ENCODE measurements at places on chromosomes 7 and 10.

DNA sequence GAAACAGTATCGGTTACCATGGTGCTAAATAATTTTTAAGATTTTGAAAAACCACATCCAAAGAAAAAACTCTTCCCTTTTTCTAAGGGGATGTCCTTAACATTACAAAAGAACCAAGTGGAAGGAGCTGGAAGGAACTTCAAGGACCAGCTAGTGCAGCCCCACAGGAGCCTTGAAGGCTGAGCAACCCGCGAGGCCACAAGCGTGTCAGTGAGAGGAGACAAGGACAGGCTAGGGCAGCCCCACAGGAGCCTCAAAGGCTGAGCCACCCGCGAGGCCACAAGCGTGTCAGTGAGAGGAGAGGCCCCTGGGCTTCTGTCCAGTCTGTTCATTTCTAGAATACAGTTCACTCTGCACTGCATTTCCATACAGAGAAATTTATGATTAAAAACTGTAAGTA, 80.1 kb upstream of the ATP6V0A4 start:
- no peak for ATAC-seq

DNA sequence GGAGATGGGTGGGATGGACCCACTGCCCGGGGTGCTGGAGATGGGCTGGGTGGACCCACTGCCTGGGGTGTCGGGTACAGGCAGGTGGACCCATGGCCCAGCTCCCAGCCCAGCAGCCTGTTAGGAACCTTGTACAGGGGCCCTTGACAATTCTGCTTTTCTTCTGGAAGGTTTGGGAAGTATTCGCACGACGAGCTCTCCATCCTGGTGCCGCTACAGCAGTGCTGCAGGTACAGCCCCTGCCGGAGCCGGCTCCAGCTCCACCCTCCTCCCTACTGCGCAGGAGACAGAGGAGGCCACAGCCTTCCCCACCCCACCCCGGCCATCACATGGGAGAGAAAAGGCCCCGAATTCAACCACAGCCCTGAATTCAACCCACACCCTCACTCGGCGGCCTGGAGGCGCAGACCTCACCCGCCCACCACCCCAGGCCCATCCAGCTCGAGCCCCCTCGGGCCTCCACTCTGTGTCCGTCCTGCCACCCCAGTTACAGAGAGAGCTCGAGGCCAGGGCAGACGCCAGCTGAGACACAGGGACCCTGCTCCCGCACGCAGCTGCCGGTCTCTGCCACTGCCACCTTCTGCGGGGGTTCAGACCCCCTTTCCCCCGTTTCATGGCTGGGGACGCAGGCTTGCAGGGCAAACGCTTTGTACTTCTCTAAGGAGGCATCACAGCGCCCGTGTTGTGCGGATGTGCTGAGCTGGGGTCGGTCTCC, 31.3 kb upstream of the FOXL3 start:
- ATAC-seq: no peak

DNA sequence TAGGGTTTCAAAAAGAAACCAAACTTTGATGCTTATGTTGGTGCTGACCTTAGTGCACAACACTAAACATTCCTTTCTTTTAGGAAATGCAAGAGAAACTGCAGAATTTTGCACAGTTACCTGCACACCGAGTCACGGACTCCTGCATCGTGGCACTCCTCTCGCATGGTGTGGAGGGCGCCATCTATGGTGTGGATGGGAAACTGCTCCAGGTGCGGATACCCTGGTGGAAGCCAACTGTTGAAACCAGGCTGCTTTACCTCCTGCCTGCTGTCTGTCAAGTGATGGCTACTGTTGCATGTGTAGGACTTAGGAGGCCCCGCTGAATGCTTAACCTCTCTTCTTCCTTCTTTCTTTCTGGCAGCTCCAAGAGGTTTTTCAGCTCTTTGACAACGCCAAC, 11.7 kb downstream of the CASP2 start:
- peak; percentile 72 for ATAC-seq

DNA sequence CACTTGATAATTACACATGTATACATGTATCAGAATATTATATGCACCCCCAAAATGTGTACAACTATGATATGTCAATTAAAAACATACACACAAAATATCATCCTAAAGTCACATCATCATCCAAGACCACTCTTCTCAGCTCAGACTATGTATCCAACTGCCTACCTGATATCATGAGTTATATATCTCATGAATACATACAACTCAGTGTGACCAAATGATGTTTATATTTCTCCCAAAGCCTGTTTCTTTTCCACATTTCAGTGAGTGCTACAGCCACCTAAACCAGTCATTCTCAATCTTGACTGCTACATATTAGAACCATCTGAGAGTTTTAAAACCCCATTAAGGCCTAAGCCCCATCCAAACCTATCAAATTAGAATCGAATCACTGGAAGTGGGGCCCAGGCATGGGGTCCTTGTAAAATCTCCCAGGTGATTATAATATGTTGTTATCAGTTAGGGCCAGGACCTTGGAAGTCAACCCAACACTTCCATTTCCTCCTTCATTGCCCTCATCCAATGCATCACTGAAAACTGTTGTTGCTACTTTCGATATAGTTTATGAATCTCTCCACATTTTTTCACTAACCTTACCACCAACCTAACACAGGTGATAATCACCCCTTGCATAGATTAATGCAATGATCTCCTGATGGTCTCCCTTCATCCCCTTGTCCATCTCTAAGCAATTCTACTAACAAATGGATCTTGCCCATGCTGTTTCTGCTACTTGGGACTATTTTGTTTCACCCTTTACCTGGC, 53.8 kb upstream of the ITGB8 start:
- no peak for ATAC-seq

DNA sequence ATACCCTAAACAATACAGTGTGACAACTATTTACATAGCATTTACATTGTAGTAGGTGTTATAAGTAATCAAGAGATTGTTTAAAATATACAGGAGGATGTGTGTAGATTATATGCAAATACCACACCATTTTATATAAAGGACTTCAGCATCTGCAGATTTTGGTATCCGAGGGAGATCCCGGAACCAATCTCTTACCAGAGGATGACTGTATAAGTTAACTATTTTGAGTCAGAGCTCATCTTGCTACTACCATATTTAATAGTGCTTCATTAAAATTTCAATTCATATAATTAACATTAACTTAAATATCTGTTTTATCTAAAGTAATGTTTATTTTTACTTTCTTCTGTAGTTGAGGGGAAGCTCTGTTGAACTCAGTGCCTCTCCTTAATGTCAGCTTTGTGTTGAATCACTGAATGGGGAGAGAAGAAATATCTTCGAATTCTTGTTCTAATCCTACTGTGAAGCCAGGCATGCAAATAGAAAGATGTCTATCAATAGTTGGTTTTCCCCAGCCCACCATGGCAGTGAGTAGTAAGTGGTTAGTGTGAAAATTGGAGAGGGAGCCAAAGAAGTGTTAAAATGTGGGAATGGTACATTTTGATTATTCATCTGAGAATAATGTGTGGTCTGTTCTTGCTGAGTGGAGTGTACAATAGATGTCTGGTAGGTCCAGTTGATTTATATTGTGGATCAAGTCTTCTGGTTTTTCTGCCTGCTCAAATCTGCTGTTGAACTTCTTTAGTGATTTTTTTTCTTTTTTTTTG, 90.1 kb upstream of the CYP26C1 start:
- no peak for ATAC-seq

- ATAC-seq: no peak
These were observed at the start of gene MAT1A for GRCh38 chr10:80289451-80290287. Gene MAT1A, minus strand, starts transcription at chr10:80289658. Its CDS starts 235 bp downstream, at chr10:80289423.

DNA sequence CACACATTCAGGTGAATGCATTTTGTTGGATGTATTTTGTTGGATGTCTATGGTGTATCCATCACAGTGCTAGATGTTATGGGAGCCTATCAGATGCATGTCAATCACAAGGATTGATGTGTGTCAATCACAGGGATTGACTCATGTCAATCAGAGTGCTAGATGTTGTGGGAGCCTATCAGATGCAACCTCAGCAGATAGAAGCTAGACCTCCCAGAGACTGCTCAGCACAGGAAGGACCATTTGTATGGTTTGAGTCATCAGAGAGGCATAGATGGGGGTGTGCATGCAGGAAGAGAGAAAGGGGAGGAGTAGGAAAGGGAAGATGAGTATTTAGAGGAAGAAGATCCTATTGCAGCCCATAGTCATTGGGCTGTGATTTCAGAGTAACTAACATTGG, 48.3 kb upstream of the PITRM1 start:
- no peak for ATAC-seq

DNA sequence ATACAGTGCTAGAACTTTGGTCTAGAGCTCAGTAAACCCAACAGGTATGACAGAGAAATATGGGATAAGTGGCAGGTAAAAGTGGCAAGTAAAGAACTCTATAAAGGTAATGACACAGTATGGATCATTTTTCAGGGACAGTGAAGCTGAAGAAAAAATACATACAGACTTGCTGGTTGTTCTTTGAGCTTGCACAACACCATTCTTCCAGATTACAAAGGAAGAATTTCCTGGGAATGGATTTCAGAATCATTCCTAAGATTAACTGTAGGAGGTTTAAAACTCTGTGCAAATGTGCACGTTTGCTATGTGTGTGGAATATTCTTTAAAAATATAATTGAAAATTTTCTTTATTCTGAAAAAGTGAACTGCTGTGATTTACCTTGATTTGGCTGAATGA, 36.0 kb downstream of the PHF14 start:
- ATAC-seq: no peak

DNA sequence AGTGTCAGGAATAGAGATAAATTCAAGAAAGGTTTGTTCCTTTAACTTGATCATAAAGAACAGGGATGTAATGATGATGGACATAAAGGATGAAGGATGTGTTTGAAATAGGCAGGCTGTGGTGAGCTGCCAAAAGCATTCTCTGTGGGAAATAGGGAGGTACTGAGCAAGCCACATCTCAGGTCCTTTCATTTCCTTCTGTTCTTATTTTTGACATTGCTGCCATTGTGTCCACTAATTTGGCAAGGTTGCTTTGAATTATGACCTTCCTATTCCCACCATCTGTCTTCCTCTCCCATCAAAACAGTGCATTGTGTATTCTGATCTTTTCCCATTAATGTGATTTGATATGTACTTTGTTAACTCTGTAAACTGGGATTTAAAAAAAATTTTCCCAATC, 9.4 kb downstream of the SCRN1 start:
- ATAC-seq: no peak

- no peak for ATAC-seq
These were observed 13.9 kb downstream of the POLL start for GRCh38 chr10:101573885-101574753.

DNA sequence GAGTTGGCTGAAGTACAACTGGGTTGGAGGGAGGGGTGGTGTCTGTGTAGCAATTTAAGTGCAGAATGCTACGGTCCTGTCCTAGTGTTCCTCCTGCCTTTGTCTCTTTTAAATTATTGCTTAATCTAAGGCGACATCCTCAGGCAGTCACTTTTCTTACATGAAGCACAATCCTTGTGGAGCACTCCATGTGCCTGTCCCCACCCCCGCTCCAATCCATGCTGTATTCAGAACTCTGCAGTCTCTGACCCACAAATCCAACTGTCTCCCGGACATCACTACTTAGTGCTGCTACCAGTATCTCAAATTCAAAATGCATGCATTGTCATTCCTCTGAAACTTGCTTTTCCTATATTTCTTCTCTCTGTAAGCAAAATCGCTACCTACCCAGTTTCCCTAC, 91.4 kb upstream of the FAM133B start:
- ATAC-seq: no peak

- ATAC-seq: no peak
These were observed 198.4 kb upstream of the KIAA1217 start for GRCh38 chr10:24010436-24010970.

GRCh38 chr10:13788711-13789447, 202.1 kb downstream of the PRPF18 start:
- no peak for ATAC-seq

GRCh38 chr7:77619314-77619713, 76.9 kb upstream of the RSBN1L start:
- ATAC-seq: no peak

DNA sequence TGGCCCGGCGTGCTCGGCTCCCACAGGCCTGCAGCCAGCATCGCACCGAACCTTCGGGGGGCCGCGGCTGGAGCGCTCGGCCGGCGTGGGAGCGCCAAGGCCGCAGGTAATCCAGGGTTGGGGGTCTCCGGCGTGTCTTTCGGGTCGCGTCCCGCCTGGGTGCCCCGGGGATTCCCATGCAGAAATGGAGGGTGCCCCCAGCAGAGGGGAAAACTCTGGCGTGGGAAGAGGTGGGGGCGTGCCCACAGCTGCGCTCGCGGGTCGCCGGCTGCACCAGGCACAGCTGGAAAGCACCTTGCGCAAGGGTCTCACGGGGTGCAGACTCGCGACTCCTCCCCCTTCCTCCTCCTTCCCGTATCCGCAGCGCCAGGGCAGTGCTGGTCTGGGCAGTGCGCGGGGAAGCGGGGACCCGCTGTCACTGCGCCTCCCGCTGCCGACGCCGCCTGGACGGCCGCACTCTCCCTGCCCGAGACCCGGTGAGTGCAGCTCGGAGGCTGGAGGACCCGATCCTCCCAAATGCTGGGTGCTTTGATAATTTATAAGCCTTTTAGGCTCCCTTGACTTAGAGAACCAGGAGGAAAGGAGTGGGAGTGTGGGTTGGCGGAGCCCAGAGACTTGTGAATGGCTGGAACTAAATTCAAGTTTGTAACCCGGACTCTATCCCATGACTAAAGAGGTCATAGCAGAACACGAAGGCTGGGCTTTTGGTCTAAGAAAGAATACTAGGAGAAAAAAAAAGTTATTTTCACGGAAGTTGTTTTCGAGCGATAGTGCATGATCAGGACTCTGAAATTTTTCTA, 489 bp downstream of the MAP3K8 start:
- ATAC-seq: peak; percentile 18

DNA sequence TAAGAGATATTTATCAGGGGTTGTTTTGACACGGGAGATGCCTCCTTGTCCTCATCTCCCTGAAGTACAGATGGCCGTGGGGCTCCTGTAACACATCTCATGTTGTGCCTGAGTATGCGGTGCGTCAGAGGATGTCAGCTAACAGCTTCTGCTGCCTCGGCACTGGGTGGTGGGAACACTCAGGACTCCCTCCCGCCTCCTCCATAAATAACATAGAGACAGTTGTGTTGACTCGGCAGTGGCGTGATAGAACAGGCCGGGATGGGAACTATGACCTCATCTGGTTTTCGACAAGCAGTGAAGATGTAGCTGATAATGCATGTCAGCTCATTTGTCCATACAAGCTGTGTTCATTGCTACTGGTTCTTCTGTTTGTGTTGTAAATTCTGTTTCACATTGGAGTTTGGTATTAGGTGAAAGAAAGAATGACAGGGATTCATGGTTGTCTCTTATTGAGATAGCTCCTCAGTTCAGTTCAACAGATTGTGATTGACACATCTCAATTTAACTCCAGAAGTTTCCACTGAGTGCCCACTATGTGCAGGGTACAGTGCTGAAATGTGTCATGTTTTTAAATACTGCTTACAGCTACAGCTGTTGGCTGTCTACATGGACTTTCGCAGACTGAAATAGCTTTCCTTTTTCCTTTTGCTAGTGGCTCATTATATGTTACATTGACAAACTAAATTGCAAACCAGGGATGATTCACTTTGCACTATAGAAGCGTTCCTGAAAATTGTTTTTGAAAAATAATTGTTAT, 87.4 kb downstream of the CHN2 start:
- ATAC-seq: no peak

GRCh38 chr10:122508021-122508420, 46.7 kb downstream of the HTRA1 start:
- ATAC-seq: no peak
